NCI-H774 (cell line): ENCODE measurements at places on chromosomes 4 and X.

DNA sequence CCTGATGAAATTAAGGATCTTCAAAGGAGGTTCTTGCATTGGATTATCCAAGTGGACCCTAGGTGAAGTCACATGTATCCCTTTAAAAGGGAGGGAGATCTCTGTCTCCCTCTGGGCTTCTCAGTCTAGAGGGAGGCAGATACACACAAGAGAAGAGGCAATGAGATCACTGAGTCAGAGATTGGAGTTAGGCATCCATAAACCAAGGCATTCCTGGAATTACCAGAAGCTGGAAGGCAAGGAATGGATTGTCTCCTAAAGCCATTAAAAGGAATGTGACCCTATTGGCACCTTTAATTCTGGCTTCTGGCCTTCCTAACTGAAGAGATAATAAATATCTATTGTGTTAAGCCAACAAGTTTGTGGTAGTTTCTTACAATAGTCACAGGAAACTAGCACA lies 383.2 kb downstream of the PACRGL start:
- no peak for DNase-seq

GRCh38 chr4:2009651-2010233 lies 968 bp upstream of the NELFA start:
- DNase-seq = peak; percentile 11

- no peak for DNase-seq
These were observed 586 bp upstream of the NSG1 start for GRCh38 chr4:4386296-4386735.

DNA sequence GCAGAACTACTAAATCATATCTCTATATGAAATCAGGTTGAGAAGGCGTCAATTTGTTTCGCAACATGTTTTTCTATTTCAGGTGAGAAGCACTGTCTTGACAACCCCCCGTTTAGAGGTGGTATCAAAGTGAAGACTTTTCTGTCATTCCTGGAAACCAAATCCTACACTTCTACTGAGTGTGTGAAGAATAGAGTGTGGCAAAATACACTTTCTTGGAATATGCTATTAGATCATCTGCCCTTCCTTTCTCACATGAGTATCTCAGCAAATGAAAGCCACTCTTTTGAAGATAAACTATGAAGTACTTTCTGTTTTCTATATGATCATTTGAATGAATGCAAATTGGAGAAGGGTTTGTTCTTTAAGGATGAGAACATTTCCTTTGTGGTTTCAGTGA lies 174.0 kb upstream of the FMR1 start:
- DNase-seq = no peak

GRCh38 chr4:90745176-90745575 lies 618.0 kb downstream of the CCSER1 start:
- no peak for DNase-seq

- no peak for DNase-seq
These were observed 10.6 kb downstream of the PBDC1 start for GRCh38 chrX:76183289-76184049.

DNA sequence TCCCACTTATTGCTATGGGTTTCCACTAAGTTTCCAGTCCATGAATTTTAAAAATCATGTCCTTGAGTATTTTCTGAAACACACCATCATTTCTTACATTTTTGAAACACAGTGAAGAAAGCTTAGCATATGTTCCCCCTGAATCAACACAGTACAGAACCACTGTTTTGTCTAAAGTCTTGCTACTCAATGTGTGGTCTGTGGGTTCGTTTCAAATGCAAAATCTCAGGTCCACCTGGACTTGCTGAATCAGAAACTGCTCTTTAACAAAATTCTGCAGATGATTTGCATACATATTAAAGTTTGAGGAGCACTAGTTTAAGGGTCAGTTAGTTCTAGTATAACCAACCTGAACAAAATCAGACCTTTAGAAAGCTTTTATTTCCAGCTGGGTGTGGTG lies 60.4 kb downstream of the SUPT20HL2 start:
- no peak for DNase-seq

DNA sequence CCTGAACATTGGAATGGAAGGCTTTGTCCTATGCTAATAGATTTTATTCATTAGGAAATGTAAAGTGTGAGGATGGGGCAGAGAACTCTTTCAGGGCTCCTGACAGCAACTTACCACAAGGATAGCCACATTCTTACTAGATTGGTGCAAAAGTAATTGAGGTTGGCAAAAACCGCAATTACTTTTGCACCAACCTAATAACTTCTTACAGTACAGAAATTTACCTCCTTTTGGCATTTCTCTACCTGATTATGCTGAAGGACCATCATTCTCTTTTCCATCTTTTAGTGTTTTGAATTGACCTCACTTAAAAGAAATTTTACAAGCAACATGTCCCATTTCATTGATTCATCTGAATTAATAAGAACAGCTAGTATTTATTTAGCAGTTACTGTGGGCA lies 109.2 kb upstream of the AP1S2 start:
- DNase-seq = no peak
